ENCODE measurements at places on chromosomes 13 and 19.

GRCh38 chr13:25147638-25148401 is 24.3 kb downstream of the AMER2 start:
- DNase-seq = no peak

GRCh38 chr13:97719736-97720135 is 233.7 kb upstream of the IPO5 start:
- no peak for DNase-seq

DNA sequence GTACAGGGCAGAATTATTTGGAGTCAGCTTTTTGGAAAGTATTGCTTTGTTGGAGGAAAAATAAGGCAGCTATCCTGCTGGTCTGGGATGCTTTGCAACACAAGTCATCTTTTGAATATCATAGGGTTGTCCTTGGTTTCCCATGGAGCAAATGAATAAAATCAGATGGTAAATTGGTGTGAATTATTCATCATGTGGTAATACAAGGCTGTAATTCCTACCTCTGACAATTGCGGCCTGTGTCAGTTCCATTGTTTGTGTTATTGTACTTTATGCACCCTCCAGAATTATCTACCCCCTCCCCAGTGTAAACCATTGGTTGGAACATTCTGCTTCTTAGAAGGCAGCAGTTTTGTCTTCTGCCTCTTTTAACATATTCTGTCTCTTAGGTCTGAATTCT is 46.2 kb downstream of the RNASEH2B start:
- no peak for DNase-seq

- no peak for DNase-seq
Observed at GRCh38 chr13:99223587-99223986, 22.9 kb downstream of the UBAC2 start.

Data from upper lobe of left lung (tissue), 6 donors.